ENCODE measurements at places on chromosomes 12 and 14.

- DNase-seq = no peak
Measured at GRCh38 chr14:94483729-94484275, 7.8 kb upstream of the SERPINA9 start.

GRCh38 chr14:94298130-94298529 lies 5.1 kb upstream of the SERPINA10 start:
- no peak for DNase-seq

- DNase-seq = no peak
Measured at GRCh38 chr12:93657071-93657470, 20.1 kb upstream of the CRADD start.

DNA sequence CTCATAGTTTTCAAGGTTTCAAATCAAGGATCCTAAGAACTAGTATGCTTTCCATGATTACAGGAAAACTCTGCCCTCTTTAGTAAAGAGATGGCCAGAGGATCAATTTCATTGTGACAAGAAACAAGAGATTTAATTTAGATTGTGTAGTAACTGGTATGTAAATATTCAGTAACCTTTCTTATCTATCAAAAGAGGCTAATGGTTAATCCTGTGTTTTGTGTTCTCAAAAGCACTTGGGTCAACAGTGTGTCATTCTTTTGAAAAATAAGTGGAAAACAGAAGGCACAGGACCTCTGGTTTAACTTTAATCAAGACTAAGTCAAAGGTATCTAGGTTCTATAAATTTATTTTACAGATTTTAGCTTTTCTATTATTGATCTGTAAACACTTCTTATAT lies 56.6 kb upstream of the ERGIC2 start:
- no peak for DNase-seq

DNA sequence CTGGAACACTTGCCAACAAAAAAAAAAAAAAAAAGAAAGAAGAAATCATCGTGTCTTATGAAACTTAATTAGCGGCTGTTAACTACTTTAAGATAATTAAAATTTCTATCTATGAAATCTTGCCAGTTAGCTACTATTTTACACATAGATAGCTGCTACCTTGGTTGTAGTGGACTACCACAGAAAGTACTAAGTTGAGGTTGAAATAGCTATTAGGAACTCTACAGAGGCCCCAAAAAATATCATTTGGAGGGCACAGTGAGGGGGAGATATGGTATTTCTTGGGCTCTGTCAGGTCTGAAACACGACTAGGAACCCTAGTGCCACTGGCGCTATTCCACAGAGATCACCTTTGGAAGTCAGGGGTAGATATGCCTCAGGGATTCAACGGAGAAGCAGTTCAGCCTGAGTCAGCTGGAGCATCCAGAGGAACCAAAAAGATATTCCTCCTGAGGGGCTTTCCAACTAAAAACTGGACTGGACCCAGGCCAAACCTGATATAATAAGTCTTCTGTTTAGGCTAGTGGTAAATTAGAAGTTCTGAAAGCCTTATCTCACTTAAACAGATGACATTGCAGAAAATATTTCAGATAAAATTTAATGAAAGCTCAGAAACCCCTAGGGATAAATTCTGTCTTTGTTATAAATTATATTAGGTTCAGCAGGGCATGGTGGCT lies 126.1 kb downstream of the EPS8 start:
- no peak for DNase-seq

DNA sequence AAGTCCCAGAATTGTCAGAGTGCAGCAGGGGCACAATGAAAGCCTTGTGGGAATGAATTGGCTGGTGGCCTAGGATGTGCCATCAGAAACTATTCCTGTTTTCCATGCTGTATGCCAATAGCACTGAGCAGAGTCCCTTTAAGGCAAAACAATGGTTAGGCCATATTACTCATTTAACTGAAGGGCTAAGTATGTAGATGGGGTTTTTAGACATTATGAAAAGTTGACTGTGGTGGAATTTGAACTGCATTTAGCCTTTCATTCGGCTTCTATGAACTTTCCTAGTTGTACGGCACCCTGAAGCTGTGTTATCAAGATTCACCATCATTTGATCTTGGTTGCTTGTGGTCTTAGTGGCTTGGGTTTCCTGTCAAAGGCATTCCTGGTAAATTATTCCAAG lies 24.8 kb downstream of the IL26 start:
- DNase-seq = no peak
